ENCODE measurements at places on chromosomes 11 and 22. TPM values are rescaled to one million over a fixed set of nuclear protein-coding genes. Genes with fewer than 3 reads are reported as not detected.

Gene OTOG
- not detected for total RNA-seq

Gene MS4A13
- not detected for total RNA-seq

Gene FGF3
- not detected for total RNA-seq

Gene SLC17A6
- not detected for total RNA-seq

Gene OR5A1
- under 0.01 TPM for total RNA-seq

Gene OR5D16
- total RNA-seq, result not detected
